ENCODE measurements at places on chromosomes 6 and 20.

GRCh38 chr6:88238065-88238464, 71.9 kb upstream of the CNR1 start:
- no peak for DNase-seq

DNA sequence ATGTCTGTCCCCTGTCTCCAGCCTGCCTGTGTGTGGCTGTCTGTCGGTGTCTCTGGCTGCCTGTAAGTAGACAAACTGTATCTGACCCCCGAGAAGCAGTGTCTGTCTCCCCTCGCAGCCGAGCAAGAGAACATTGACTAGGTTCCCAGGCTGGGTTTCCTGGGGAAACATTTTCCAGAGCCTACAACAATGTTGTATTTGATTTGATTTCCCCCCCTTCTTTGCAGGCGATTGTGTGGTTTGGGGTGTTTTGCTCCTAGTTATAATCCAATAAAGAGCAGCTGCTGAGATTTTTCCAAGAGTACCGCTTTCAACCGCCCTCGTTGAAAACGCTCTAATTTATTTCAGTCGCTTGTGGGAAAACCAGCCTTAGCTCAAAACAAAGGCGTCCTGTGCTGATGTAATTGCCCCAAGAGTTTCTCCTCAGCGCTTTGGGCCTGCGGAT, 92.6 kb downstream of the CDC5L start:
- no peak for DNase-seq

GRCh38 chr6:167759912-167760311, 66.8 kb upstream of the AFDN start:
- no peak for DNase-seq

GRCh38 chr20:60791823-60792222, 460.2 kb upstream of the CDH4 start:
- no peak for DNase-seq

- peak; percentile 4 for DNase-seq
These were observed 33.8 kb upstream of the AKAP12 start for GRCh38 chr6:151205721-151206600.

DNA sequence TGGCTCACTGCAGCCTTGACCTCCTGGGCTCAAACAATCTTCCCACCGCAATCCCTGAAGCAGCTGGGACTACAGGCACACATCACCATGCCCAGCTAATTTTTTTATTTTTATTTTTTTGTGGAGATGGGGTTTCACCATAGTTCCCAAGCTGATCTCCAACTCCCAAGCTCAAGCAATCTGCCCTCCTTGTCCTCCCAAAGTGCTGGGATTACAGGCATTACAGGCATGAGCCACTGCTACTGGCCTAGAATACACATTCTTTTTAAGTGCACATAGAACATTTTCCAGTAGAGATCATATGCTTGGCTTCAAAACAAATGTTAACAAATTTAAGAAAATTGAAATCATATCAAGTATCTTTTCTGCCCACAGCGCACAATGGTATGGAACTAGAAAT, 176.8 kb upstream of the MARCKS start:
- no peak for DNase-seq

GRCh38 chr6:82022614-82023129, 224.9 kb downstream of the IBTK start:
- peak; percentile 76 for DNase-seq

DNA sequence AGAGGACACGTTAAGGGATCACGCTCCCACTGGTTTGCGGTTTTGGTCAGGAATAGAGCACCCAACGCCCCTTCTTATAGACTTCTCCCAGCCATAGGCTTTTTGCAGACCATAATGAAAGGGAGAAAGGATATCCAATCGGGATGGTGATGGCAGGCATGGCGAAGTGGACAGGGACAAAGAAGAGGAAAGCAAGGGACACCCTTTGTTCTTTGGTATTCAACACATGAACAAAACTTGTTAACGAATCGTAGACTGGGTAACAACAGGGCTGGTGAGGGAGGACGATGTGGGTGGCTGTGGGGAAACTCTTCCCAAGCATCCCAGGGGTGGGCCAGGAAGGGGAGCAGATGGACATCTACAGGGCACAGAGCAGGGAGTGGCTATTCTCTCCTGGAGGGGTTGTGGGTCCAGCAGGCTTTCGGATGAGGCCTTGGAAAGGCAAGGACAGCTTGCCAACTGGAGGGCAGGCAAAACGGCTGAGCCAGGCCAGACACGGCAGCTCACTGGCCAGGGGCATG, 1.4 kb upstream of the HSP90AB1 start:
- no peak for DNase-seq

- peak; percentile 19 for DNase-seq
These were observed 3.3 kb upstream of the STMND1 start for GRCh38 chr6:17098538-17098937.

GRCh38 chr6:7999201-7999600, 65.0 kb downstream of the BLOC1S5 start:
- no peak for DNase-seq
